Lung microvascular endothelial cell (primary cell): ENCODE measurements at places on chromosomes 5 and 9. TPM values are rescaled to one million over a fixed set of nuclear protein-coding genes. Genes with fewer than 3 reads are reported as not detected.
A peak's percentile ranks its signal among the peaks of the same experiment; 100 is the strongest.

DNA sequence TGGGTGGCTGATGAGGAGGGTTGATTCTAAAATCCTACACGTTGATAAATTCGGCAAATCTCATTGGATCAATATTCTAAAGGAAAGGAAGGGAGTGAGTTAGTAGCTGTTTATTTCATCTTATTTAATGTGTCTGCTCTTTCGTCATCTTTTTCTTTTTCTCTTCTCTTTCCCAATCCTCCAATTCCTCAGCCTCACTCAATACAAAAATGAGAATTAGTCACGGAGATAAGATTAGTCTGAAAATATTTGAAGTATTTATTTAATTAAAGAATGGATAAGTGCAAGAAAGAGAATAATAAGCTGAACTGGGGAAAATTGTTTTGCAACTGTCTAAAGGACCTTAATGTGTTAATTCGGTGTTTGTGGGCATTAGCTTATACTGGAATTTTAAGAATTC, 1095.1 kb downstream of the DTWD2 start:
- DNase-seq = no peak

- DNase-seq = no peak
These were observed 13.7 kb downstream of the FCN2 start for GRCh38 chr9:134894136-134894860.

DNA sequence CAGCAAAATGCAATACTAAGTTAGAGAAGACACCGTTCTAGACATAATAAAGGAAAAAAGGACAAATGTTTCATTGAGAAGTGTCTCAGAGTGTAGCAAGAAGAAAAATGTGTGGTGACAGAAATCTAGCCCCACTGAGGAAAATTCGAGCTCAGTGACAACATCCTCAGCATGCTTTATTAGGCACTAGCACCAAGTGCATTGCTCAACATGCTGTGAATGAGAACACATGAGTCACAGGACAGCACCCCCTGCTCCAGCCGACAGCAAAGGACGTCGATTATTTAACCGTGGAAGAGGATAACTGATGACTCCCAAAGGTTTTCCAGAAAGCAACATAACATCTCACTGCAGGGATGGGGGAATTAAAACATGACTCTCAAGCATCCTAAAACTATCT, 182.7 kb downstream of the GNAQ start:
- peak; percentile 85 for DNase-seq

GRCh38 chr5:15521381-15522186, 21.6 kb downstream of the FBXL7 start:
- DNase-seq = peak; percentile 36

- DNase-seq = no peak
These were observed 73.3 kb upstream of the SARDH start for GRCh38 chr9:133811471-133811870.

DNA sequence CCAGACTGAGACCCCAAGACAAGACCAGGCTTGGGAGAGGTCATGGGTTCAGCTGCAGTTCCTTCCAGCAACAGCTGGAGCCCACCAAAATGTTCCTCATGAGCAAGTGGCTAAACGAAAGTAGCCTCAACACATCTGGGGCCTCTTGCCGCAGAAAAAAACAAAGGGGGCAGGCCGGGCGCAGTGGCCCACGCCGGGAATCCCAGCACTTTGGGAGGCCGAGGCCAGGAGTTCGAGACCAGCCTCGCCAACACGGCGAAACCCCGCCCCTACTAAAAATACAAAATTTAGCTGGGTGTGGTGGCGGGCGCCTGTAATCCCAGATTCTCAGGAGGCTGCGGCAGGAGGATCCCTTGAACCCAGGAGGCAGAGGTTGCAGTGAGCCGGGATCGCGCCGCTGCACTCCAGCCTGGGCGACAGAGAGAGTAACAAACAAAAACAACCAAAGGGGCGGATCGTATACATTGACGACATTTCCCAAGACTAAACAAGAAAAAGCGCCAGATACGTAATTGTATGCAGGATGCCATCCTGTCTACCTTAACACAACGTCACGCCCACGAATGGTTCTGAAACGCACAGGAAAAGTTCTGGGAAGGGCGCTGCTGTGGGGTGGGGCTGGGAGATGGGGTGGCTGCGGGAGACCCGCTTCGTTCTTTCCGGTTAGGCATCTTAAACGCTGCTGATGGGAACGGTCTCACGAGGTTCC, 1.7 kb downstream of the INPP5E start:
- no peak for DNase-seq

GRCh38 chr9:81079055-81079454, 610.3 kb downstream of the TLE1 start:
- DNase-seq = no peak

DNA sequence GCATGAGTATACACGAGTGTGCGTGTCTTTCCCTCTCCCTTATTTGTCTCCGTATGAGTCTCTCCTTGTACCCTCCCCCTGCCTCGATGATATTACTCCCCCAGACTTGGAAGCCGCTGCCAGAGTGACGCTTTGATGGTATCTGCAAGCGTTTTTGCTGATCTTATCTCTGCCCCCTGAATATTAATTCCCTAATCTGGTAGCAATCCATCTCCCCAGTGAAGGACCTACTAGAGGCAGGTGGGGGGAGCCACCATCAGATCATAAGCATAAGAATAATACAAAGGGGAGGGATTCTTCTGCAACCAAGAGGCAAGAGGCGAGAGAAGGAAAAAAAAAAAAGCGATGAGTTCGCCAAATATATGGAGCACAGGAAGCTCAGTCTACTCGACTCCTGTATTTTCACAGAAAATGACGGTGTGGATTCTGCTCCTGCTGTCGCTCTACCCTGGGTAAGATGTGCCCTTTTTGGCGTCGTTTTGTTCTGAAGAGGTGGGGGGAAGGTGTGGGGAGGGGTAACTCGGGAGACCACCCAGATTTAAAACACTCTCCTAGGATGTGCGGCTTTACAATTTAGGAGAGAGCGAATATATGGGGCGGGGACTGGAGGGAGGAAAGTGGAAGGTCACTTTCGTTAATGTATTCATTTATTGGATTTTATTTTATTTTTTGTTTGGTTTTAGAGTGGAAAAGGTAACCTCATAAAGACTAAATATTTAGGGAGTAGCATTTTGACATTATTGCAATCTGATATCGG, at the start of gene GABRG2:
GABRG2 (plus strand) TSS at position 119 of the 757 bp plus-strand sequence; CDS start at position 346, 227 bp downstream.
- no peak for DNase-seq

DNA sequence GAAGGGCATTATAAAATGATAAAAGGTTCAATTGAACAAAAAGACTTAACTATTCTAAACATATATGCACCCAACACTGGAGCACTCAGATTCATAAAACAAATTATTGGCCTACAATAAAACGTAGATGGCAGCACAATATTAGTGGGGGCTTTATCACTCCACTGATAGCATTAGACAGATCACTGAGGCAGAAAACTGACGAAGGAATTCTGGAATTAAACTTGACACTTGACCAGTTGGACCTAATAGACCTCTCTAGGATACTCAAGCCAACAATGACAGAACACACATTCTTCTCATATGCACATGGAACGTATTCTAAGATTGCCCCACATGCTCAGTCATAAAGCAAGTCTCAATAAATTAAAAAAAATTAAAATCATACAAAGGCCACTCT, 18.4 kb upstream of the C9orf72 start:
- no peak for DNase-seq

- DNase-seq = peak; percentile 63
These were observed 53.6 kb upstream of the NR3C1 start for GRCh38 chr5:143456952-143457547.

GRCh38 chr9:125890826-125891225, 143.7 kb downstream of the PBX3 start:
- no peak for DNase-seq

GRCh38 chr9:116713271-116713670, 26.2 kb downstream of the TRIM32 start:
- peak; percentile 17 for DNase-seq

GRCh38 chr5:172079876-172080275, 73.4 kb upstream of the FBXW11 start:
- no peak for DNase-seq

DNA sequence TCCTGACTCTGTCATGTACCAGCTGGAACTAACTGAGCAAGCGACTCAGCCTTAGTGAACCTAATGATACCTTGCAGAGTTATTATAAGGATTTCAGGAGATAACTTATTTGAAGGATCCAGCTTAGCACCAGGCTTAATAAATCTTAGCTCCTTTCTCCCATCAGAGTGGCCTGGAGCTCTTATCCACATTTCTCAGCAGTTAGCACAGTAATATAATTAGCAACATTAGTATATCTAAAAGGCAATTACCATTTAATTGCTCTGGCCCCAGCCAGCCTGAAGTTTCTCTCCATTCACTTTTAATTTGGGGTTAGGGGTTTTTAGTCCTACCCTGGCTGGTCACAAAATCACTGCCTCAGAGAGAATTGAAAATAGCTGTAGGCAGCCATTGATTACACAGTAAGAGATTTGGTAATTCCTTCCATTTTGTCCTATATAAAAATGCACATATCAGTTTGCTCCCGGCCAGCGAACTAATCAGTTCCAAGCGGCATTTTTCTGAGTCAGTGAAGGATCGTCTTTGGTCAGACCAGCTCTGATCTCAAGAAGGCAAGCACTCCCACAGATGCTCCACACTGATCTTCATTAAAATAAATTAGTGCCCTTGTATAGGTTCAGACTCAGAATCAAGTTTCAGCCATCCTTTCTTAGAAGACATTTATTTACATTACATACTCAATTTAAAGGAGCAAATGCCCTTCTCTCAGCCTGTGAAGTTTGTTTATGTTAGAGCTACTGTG, 56.6 kb downstream of the SNCAIP start:
- DNase-seq = no peak

DNA sequence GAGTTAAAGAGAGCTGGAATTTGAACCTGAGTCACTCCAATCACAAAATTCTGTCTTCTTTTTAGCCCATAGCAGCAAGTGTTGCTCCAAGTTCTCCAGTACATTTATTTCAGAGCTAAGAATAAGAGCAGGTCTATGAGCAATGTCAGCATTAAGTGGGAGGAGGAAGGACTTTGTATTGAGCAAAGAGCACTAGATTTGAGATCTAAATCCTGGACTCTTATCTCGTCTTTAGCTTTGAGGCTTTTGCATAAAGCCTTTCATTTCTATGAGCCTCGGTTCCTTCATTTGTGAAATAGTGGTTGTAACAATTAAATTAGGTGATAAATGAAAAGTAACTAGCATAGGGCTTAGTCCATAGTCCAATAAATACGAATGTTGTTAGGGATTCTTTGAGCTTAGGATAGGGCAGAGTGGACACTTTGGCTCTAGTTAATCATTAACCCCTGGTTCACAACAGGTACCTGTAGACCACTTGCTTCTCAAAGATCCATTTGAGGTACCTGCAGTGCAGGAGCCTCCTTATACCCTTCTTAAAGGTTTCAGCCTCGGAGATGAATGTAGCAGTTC, 464.1 kb upstream of the KLF4 start:
- DNase-seq = no peak

- no peak for DNase-seq
These were observed 24.6 kb downstream of the LEAP2 start for GRCh38 chr5:132898094-132898493.

GRCh38 chr5:97075649-97076048, 66.8 kb downstream of the LIX1 start:
- DNase-seq = no peak

DNA sequence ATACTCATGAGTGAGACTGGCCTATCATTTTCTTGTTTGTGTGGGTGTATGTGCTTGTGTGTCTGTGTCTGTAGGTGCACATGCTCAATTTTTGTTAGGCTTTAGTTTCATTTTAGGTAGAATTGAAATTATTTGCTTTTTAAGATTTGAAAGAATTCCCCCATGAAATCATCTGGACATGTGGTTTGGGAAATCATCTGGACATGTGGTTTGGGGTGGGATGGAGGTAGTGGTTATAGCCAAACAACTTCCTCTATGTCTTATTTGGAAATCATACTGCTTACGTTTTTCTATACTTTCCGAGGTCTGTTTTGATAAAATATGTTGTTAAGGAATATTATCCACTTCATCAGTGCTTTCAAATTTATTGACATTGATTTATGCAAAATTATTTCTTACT, 485.4 kb upstream of the CLINT1 start:
- no peak for DNase-seq

GRCh38 chr5:90054612-90055011, 354.9 kb downstream of the CETN3 start:
- no peak for DNase-seq

DNA sequence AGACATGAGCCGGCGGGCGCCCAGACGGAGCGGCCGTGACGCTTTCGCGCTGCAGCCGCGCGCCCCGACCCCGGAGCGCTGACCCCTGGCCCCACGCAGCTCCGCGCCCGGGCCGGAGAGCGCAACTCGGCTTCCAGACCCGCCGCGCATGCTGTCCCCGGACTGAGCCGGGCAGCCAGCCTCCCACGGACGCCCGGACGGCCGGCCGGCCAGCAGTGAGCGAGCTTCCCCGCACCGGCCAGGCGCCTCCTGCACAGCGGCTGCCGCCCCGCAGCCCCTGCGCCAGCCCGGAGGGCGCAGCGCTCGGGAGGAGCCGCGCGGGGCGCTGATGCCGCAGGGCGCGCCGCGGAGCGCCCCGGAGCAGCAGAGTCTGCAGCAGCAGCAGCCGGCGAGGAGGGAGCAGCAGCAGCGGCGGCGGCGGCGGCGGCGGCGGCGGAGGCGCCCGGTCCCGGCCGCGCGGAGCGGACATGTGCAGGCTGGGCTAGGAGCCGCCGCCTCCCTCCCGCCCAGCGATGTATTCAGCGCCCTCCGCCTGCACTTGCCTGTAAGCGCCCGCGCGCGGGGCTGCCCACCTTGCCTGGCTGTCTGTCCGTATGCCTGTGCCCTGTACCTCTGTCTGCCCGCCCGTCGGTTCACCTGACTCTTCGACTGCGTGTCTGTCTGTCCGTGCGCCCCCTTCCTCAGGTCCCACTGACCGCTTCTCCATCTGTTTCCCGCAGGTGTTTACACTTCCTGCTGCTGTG, 412 bp downstream of the FGF18 start:
- DNase-seq = peak; percentile 38

GRCh38 chr5:146574713-146575112, 58.7 kb upstream of the GPR151 start:
- no peak for DNase-seq

- DNase-seq = no peak
These were observed 11.8 kb downstream of the SPARC start for GRCh38 chr5:151674626-151675610.

DNA sequence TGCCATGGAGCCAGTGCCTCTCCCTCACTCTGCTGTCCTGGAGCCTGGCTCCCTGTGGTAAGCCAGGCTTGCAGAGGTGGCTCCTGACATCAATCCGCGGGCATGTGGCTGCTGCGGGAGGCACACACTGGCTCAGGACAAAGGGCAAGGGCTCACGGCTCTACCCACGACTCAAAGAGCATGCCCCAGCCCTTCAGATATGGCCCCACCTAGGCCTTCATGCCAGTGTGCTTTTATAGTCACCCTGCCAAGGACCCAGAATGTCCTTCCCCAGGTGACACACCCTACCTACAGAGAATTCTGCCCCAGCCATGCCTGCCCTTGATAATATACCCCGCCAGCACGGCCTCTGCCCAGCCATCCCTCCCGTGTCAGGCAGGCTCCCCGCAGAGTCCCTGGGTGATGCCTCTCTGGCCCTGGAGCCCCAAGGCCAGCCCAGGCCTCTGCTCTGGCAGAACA, 1.6 kb downstream of the MGAT4B start:
- DNase-seq = no peak

Gene FGF10
- total RNA-seq = not detected in 2 replicates

Gene ZFP2
- 0.79 and 1.1 TPM in 2 replicates for total RNA-seq

Gene RANBP3L
- total RNA-seq = under 0.01 and 0.20 TPM in 2 replicates

Gene ECSCR
- 392 and 472 TPM in 2 replicates for total RNA-seq

Gene C9orf78
- total RNA-seq = 21.6 and 36.5 TPM in 2 replicates

Gene ECM2
- not detected in 2 replicates for total RNA-seq

Gene RFX3
- total RNA-seq = 3.2 and 4.1 TPM in 2 replicates

Gene CFAP157
- not detected in 2 replicates for total RNA-seq

Gene PGM5
- total RNA-seq = 27.5 and 295 TPM in 2 replicates
